ENCODE measurements at places on chromosomes 2 and 18.

DNA sequence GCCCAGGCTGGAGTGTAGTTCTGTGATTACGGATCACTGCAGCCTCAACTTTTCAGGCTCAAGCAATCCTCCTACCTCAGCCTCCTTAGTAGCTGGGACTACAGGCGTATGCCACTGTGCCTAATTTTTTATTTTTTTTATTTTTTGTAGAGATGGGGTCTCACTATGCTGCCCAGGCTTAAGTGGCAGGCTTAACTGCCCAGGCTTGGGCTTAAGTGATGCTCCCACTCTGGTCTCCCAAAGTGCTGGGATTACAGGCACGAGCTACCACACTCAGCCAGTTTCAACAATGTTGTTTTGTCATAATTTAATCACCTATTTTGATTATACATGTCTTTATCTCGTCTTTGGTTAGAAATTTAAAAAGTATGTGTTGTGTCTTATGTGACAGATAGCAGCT is 18.2 kb downstream of the UGGT1 start:
- DNase-seq: no peak

- DNase-seq: no peak
Measured at GRCh38 chr2:45072862-45073237, 63.6 kb upstream of the SIX2 start.

GRCh38 chr2:33897741-33898140 is 298.6 kb upstream of the FAM98A start:
- DNase-seq: no peak

- no peak for DNase-seq
Measured at GRCh38 chr2:233414777-233415570, 60.7 kb downstream of the DGKD start.

GRCh38 chr18:3255611-3256165 is 6.2 kb upstream of the MYL12B start:
- DNase-seq: no peak

DNA sequence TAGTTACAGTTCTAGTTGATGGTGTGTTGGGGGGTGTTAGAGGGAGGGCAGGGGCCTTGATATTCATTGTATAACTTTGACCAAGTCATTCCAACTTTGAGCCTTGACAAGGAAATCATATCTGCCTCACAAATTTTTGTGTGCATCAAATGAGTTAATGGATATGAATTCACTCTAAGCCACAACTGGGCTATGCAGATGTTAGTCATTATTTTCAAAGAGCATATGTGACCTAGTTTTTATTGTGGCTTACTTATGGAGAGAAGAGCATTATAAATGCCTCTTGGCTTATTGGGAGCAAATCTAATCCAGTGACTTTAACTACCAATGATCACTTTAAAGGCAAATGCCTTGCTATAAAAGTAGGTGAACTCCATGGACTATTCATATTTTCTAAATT is 250.2 kb downstream of the LPIN1 start:
- DNase-seq: no peak

GRCh38 chr2:181679544-181679979 is 755 bp downstream of the NEUROD1 start:
- DNase-seq: no peak

- no peak for DNase-seq
Measured at GRCh38 chr2:75466708-75467311, 93.9 kb downstream of the EVA1A start.
